Mesenteric fat pad (tissue), 1 donor: ENCODE measurements at places on chromosomes 5 and 9.
A peak's percentile ranks its signal among the peaks of the same experiment; 100 is the strongest.

GRCh38 chr5:172603251-172603806 is 37.7 kb upstream of the NEURL1B start:
- DNase-seq: peak; percentile 85

DNA sequence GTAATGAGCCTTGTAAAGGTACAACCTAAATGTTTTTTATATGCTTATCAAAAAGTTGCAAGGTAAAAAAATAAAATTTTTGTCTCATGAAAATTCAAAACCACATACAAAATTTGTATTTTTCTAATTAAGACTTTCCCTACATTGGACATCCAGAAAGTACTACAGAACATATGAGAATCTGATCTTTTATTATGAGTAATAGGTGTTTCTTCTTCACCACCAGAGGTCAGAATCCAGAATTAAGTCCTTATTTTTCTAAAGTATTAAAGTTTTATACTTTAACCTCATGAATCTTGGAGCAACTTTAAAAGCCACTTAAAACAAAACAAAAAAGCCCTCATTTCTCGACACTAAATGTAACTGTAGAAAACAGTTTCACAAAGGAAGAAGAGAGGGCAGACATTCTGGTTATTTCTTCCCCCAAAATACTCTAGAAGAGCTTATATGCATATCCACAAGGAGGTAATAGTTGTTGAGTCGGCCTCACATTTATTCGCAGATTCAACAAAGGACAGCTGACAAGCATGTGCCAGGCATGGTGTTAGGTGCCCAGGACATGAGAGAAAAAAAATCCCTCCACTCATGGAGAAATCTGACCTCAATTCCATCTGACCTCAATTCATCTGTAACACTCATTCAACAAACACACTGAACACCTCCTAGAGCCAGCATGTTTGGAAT is 69.3 kb downstream of the MLLT3 start:
- DNase-seq: no peak

- no peak for DNase-seq
Observed at GRCh38 chr9:7144265-7145046, 386.7 kb downstream of the KDM4C start.

GRCh38 chr9:82621447-82621846 is 441.5 kb downstream of the RASEF start:
- DNase-seq: no peak

- no peak for DNase-seq
Observed at GRCh38 chr9:108683245-108683644, 172.5 kb downstream of the ACTL7B start.

DNA sequence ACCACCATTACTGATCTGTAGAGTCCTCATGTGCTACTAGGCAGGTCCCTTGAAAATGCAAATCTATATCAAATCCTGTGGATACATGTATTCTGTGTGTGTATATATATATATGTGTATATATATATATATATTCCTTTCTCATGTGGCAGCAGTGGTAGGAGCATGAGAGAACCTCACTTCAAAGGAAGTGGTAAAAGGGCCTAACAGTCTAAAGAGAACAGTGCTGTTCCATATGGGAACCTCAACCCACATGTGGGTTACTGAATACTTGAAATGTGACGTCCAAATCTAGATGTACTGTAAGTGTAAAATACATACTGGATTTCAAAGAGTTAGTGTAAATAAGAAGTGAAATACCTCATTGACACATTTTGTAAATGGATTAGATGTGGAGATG is 5.4 kb downstream of the SLC46A2 start:
- DNase-seq: no peak

GRCh38 chr5:89929834-89930233 is 479.7 kb downstream of the CETN3 start:
- no peak for DNase-seq

GRCh38 chr5:72478276-72478675 is 28.9 kb downstream of the ZNF366 start:
- DNase-seq: no peak

GRCh38 chr5:175460126-175460525 is 16.1 kb upstream of the DRD1 start:
- DNase-seq: no peak

- DNase-seq: no peak
Observed at GRCh38 chr5:139245637-139246339, 47.6 kb upstream of the SIL1 start.

GRCh38 chr9:136003411-136004218 is 42.4 kb upstream of the UBAC1 start:
- no peak for DNase-seq
